Urinary bladder (tissue), 4 donors: ENCODE measurements at places on chromosomes 1 and 21. TPM values are rescaled to one million over a fixed set of nuclear protein-coding genes. Genes with fewer than 3 reads are reported as not detected.

GRCh38 chr1:95126846-95127245 is 9.7 kb downstream of the TLCD4 start:
- no peak for DNase-seq

- no peak for DNase-seq
These were observed 340.6 kb downstream of the SRGAP2C start for GRCh38 chr1:121525355-121525754.

GRCh38 chr1:65512967-65513780 is 92.7 kb downstream of the LEPR start:
- DNase-seq: no peak

- DNase-seq: no peak
These were observed 435.8 kb downstream of the MRPL39 start for GRCh38 chr21:25171438-25171837.

GRCh38 chr1:75188892-75189291 is 54.7 kb downstream of the LHX8 start:
- no peak for DNase-seq

The FCRL2 gene
- total RNA-seq: 0.26 TPM

GRCh38 chr1:207938016-207938415 is 27.1 kb upstream of the CD34 start:
- no peak for DNase-seq

- DNase-seq: no peak
These were observed 30.8 kb downstream of the ELAVL4 start for GRCh38 chr1:50139339-50140181.

GRCh38 chr1:84975035-84975434 is 21.9 kb downstream of the MCOLN2 start:
- no peak for DNase-seq

DNA sequence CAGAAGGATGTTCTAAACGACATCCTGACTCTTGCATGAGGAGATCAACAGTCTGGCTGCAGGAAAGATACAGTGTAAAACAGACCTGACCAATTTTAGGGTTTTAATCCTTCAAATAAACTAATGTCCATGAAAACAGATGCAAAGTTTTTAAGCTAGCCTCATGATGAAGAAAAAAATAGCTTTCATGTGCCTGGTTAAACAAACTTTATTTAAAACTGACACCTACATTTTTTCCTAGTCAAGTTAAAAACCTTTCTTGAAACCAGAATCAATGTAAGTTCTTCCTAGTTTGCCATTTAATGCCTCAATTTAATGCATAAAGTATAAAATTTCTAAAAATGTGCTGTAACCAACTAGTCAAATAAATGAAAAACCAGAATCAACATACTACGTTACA is 2.9 kb downstream of the WDR26 start:
- no peak for DNase-seq

DNA sequence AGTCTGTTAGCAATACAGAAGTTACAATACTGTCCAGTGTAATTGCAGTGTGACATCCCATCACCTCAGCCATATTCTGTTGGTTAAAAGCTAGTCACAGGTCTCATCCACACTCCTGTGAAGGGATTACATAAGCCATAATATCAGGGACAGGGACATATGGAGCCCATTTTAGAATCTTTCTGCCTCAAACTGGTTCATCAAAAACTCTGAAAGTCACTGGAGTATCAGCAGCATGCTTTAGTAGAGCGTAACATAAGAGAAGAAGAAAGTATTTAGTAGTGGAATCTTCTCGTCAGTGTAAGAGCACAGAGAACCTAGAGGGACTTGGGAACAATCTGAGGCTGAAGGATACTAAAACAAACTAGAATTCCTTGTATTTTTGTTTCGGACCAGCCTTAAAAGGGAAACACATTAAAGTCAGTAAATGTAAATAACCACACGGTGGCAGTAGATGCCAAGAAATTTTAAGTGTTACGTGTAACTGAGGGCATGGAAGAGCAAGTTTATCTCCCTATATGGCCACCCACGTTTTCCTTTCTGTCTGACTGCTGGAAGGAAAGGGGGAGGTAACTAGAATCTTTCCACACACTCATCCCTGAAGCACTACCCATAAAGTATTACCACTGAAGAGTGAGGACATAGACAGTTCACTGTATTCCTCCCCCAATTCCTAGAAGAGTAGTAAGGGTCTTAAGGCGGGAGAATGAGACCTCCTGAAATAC is 41.6 kb upstream of the AGL start:
- DNase-seq: peak; percentile 85

- no peak for DNase-seq
These were observed 32.0 kb upstream of the TENT5B start for GRCh38 chr1:27044613-27045151.

DNA sequence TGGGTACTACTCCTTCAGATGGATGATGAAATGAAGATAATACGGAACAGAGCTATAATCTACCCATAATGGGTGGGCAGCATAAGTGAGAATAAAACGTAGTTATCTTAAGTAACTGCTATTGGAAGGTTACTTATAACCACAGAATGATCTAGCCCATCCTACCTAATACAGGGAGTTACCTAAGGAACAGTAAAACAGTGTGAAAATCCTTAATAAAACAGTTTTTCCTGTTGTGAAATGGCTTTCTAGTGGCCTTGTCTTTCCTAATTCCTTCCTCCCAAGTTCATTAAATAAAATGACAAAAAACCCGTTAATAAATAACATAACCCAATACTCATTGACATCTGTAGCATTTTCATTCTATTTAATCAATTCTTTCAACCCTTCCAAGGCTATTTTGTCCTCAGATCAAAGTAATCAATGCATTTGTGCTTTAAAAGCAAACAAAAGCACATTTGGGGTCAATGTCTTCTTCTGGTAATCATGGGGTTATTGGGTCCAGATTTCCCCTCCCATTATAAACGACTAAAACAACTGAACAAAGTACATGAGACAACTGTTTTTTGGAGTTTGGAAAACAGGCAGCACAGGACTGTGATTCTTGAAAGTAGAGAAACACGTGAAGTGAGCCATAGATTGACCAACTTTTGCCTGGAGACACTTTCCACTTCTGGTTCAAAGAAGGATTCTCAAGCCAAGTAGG is 42.0 kb downstream of the PAPPA2 start:
- no peak for DNase-seq

GRCh38 chr1:4622821-4623220 is 31.6 kb upstream of the AJAP1 start:
- DNase-seq: no peak

DNA sequence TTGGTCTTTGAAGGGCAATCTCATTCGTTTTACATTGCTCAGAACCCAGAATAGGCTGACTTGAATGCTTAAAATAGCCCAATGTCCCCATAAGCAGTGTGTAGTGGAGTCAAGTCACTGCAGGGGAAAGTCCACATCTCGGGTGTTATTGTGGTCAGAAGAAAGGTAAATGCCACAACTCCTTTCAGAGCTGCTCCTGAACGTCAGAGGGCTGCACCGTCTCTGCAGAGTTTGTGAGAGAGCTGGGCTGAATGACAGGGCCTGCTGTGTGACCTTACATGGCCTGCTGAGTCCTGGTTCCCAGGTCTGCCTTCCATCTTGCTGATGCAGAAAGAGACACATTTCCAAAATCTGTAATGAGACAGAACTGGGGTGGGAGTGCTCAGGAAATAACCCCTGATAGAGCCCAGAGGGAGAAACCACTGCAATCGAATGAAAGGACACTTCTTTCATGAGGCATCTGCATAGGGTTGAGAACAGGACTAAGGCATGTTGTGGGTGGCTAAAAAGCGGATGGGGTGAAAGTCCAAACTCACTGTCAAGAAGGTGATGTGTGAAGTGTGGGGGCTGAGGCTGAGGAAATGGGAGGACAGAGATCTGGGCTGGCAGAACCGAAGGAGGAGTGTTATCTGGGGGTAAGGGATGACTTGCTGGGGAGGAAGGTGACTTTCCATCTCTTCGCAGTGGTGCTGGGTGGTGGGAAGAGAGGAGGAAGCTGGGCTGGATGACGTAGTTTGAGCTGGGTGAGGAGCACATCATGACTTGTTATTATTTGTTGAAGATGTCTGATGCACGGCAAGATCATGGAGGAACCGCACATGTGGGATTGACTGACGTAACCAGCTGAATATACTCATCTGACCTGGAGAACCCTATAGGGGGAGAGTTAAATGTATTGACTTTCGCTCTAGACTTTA is 33.7 kb downstream of the XCL2 start:
- DNase-seq: no peak

The NBPF8 gene
- 15.2 TPM for total RNA-seq

GRCh38 chr21:35649186-35649585 is 411.1 kb downstream of the SETD4 start:
- DNase-seq: no peak

- no peak for DNase-seq
These were observed 61.8 kb downstream of the EXTL2 start for GRCh38 chr1:100832694-100833428.

DNA sequence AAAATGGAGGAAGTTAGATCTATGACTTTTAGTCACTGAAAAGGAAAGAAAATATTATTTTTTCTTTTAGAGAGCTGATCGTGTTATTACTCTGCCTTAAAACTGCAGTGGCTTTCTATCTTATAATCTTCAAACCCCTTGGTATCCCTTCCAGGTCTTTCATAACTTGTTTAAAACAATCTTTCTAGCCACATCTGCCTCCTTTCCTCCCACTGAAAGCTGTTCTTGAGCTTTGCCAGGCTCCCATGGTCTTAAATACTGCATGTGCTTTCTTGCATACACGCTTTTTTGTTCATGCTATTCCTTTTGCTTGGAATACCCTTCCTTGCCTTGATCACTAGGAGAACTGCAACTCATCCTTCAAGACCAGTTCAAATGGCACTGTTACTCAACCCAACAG is 65.9 kb upstream of the GADD45A start:
- no peak for DNase-seq

GRCh38 chr1:159900086-159900680 is at the start of gene CFAP45:
Gene CFAP45, minus strand, starts transcription at chr1:159900165. Its CDS starts 67 bp downstream, at chr1:159900098.
- DNase-seq: no peak

GRCh38 chr21:15631342-15631741 is 98.4 kb upstream of the USP25 start:
- no peak for DNase-seq

The TCHHL1 gene
- total RNA-seq: not detected

The TLCD4 gene
- 28.1 TPM for total RNA-seq

The AJAP1 gene
- total RNA-seq: 1.2 TPM

GRCh38 chr1:177442584-177442983 is 271.8 kb downstream of the BRINP2 start:
- no peak for DNase-seq

The KIF17 gene
- 2.0 TPM for total RNA-seq

GRCh38 chr1:59393211-59394180 is 96.6 kb downstream of the FGGY start:
- peak; percentile 87 for DNase-seq

DNA sequence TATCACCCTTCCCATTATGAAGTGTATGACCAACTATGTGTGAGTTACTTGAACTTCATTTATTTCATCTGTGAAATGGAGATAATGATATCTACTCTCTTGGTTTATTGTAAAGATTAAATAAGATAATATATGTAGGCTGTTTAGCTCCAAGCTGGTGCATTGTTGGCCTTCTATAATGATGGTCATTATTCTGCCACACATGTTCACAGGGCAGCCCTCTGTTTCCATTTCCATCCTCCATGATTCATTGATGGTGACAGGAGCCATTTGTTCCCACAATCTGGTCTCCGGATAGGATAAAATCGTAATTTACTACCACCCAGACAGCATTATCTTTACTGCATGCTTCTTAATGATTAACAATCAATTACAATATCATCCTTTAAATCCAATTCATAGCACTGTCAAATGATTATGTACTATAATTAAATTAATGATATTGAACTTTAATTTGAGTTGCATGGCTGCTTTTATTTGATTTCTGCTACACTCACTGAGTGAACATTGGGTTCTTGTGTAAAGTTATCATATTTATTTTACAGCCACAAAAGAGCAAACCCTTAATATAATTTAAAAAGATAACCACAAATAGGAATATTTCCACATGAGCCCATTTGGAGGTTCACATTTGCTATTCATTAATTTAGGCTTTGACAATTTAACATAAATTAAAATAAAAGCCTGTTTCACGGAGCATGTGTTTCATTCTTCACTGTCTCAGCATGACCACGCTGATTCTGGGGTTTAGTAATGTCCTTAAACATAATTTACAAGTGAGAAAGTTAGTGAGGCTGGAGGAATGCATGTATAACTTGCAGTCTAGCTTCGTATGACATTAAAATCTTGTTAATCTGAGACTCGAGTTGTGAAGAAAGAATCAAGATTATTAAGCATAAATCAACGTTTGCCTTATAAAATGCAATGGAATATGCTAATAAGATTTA is 596.4 kb upstream of the ZRANB2 start:
- no peak for DNase-seq

GRCh38 chr1:183559061-183559460 is 31.2 kb downstream of the NCF2 start:
- no peak for DNase-seq

DNA sequence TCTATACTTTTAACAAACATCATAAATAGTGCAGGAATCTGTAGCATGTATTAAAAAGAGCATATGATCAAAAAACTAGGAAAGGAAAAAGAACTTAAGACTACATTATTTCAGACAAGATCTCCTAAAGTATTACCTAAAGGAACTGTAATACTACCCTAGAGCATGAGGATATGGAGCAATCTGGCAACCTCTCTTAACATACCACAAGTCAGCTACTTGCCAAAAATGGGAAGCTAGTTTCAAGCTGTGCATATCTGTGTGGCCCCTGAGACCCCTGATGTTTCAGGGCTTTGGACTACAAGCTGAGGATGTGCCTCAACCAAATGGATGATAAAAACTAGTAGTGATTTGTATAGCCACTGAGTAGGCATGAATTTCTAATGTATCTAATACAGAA is 525.6 kb downstream of the PTBP2 start:
- no peak for DNase-seq

- no peak for DNase-seq
These were observed 26.6 kb downstream of the CDC14A start for GRCh38 chr1:100378956-100379355.

The MYCL gene
- total RNA-seq: 35.1 TPM

GRCh38 chr1:43536196-43536863 is 5.6 kb downstream of the PTPRF start:
- DNase-seq: no peak

GRCh38 chr1:24992124-24992760 is 62.2 kb upstream of the RUNX3 start:
- DNase-seq: no peak

The EVI5 gene
- total RNA-seq: 104 TPM

- no peak for DNase-seq
These were observed 855 bp upstream of the IVNS1ABP start for GRCh38 chr1:185317886-185318310.

DNA sequence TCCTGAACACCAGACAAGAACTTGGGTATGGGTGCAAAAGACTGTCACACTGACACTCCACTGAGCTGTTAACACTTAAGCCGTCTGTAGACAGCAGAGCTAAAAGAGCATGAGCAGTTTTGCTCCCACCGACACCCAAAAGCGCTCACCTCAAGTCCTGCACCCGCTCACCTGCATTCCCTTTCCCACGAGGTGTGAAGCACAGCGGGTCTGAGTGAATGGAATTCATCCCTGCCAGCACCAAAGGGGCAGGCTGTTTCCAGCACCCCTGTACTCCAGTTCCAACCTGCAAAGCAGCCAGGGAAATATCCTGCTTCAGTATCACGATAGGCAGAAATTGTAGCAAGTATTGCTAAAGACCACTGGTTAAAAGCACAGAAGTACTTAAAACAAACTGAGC is 28.8 kb downstream of the KRTAP21-3 start:
- DNase-seq: no peak
